ENCODE measurements at places on chromosomes 11 and 22.

GRCh38 chr11:112321501-112322172, 61.0 kb upstream of the PLET1 start:
- DNase-seq = no peak

- DNase-seq = no peak
These were observed 19.4 kb downstream of the IRF7 start for GRCh38 chr11:596374-596773.

DNA sequence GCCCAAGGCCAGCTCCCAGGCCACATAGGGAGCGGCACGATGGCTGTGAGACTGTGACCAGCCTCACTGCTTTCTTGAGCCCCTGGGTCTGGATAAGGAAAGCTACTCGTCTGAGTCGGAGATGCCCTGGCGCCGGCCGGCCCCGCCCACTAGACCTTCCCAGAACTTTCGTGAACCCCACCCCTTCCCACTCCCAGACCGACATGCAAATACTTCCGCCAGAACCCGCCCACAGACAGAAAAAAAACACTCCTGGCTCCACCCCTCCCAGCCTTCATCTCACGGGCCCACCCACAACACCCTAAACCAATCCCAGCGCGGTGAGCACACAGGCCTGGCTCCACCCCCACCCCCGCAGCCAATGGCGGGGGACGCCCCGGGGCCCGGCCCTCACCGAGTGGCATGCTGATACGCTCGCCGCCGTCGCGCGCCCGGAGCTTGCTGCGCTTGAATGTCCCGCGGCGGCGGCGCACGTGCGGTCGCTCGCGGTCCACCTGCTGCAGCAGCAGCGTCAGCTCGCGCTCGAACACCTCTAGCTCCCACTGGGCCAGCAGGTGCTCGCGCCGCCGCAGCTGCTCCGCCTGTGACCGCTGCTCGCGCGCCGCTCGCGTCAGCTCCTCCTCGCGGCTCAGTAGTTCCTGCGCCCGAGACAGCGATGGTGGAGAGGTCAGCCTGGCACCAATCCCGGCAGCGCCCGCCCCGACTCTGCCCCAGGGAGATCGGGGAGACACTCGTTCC, 7.0 kb downstream of the MAP3K11 start:
- peak; percentile 97 for DNase-seq

GRCh38 chr11:57278721-57279095, 41.7 kb upstream of the APLNR start:
- no peak for DNase-seq

DNA sequence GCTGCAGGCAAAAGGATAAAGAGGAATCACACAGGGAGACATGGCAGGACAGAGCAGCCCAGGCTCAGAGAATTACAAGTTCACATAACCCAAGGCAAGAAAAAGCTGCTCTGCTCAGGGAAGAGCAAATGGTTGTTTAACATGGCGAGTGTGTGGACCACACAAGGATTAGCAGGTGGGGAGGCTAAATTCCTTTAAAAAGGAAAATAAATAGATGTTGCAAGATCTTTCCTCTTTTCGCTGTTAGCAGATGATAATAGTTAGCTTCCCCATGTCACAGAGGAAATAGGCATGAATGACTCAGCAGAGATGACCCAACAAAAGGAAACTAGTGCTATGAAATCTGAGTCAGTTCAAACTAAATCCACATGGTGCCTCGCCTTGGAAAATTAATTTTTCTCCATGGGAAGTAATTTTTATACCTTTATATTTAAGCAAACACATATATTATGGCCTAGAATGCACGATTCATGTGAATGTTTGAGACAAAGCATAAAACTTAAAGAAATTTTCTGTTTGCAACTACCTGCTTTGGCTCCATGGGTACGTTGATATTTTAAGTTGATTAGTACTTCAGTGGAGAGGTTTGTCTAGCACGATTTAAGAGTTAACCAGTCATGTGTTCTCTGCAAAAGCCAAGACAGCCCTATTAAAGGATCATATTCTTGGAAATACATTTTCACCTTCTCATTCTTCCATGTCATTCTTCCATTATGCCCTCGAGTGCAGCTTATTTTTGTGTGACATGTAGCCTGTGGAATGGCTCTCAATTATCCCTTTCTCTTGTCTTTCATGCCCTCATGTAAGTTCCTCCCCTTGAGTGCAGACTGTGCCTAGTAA, 38.5 kb upstream of the FJX1 start:
- no peak for DNase-seq

DNA sequence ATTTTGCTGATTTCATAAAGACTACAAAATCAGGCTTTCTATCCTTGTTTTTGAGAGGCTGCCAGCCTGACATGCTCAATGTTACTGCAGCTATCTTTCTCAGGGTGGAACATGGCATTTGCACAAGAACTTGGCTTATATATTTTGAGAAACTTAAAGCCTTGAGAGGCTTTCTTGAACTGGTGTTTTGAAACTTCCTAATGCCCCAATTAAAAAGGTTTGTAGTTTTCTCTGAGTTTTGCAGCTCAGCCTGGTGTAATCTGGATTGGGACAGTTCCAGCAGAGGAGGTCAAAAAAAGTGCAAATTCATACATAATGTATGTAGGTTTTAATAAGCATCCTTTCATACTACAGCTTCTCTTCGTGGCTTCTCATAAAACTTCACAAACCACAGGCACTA, 223.4 kb downstream of the FAM76B start:
- DNase-seq = no peak

DNA sequence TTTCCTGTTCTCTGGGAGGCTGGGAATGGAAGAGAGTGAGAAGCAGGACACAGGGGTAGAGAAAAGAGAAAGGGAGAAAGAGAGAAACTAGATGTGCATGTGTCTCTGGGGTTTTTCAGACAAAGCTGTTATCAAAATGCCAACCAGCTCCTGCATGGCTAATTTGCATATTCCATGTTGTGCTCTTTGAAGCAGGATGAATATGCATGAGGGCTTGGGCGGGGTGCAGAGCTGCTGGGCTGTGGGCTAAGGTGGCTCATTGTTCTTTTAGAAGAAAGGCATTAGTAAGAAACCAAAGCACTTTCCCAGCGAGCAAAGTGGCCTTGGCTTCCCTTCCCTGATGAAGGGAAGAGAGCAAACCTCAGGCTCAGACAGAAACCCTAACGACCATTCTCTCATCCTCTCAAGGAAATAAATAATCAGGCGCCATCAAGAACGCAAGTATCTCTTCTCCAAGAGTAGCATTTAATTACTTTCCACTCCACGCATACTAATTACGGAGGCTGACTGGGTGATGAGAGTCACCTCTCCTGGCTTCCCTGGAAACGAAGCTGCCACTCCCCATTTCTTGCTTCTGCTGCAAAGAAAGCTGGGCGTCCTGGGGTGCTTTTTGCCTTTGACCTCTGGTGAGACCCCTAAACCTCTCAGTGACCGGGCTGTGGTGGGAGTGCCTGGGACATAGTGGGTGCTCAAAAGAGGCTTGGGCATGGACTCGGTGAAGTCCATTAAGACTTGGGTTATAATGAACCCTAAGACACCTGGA, 54.2 kb downstream of the FEZ1 start:
- DNase-seq = peak; percentile 83

GRCh38 chr11:68989936-68990606, 9.3 kb upstream of the MRGPRD start:
- no peak for DNase-seq

DNA sequence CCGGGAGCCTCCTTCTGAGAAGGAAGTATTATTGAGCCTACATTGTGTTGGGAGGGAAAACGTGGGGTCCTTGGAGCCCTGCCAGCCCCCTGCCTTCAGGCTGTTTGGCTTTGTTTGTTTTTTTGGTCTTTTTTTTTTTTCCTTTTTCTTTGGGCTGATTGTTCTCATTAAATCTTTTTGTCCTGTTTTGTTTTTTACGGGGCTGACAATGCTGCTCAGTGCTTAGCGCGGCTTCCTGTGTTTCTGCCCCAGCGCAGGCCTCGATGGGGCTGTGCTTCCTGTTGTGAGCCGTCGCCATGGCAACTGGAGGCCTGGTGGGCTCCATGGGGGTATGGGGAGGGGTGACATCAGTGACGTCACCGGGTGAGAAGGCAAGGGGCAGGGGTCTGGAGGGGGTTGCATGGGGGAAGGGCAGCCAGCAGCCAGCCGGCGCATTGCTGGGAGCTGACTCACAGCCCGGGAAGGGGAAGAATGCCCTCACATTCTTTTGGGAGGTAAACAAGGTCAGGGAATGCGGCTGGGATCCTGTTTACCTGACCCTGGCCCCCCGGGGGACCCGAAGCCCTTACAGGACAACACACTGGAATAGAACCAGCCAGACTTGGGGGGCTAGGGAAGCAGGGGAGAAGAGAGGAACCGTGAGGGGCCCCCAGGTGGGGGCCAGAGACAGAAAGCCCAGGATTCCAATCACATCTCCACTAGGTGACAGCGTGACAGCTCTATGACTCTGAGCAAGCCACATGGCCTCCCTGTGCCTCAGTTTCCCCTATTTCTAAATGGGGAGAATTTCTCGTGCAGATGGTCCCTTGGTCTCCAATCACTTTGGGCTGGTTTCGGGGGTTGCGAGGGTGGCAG, 22.2 kb upstream of the CBX7 start:
- DNase-seq = peak; percentile 34
